ENCODE measurements at places on chromosomes 2 and 18. TPM values are rescaled to one million over a fixed set of nuclear protein-coding genes. Genes with fewer than 3 reads are reported as not detected.
A peak's percentile ranks its signal among the peaks of the same experiment; 100 is the strongest.

DNA sequence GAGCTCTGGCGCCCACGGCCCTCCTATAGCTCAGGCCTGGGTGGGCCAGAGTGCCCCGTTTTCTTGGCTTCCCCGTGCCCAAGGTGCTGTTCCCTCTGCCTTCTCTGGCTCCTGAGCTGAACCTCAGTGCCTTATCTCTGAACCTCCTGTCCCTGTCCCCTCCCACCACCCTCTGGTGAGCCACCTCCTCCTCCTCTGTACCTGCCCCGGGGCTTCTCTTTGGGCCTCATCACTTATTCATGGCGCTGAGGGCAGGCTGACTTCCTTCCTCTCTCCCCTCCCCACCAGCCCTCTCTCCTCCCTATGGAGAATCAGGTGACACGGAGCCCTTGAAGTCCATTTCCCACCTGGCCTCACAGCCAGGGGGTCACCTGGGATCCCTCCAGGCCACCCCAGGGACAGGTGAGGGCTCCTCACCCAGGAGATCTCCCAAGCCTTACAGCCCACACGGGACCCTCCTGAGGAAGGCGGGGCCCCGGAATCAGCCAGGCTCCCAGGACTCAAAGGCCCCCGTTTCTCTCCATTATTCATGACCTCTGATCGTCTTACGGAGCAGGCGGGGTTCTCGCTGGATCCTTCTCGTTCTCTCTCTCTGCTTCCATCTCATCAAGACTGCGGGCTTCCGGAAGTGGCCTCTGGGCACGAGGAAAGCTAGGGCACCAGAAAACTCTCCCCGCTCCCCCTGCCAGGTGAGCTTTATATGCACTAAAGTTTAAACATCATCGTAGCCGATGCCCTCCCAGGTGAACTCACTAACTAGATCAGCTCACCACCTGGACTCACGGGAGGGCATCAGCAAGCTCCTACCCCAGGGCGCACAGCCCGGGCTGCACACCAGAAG lies at the start of gene LOXHD1:
LOXHD1 (minus strand) TSS at position 106 of the 841 bp plus-strand sequence. CDS start 187 bp downstream, outside the sequence.
- H3K36me3 ChIP-seq: no peaks in the 10 kb centered on the region
- H3K27ac ChIP-seq: no peak within 1 kb of the TSS
- no peak within 1 kb of the TSS for H3K4me3 ChIP-seq
- peaks cover 16% of the 10 kb centered on the region for H3K4me1 ChIP-seq
- DNase-seq: no peak

NEURL3 gene
- not detected for total RNA-seq

GRCh38 chr2:158815166-158815565 lies 20.0 kb downstream of the DAPL1 start:
- H3K4me1 ChIP-seq: no peaks in the 10 kb centered on the region
- H3K27me3 ChIP-seq: peaks cover 5% of the 10 kb centered on the region
- no peak for DNase-seq
- no peak overlapping the region for H3K4me3 ChIP-seq
- H3K36me3 ChIP-seq: no peaks in the 10 kb centered on the region

DNA sequence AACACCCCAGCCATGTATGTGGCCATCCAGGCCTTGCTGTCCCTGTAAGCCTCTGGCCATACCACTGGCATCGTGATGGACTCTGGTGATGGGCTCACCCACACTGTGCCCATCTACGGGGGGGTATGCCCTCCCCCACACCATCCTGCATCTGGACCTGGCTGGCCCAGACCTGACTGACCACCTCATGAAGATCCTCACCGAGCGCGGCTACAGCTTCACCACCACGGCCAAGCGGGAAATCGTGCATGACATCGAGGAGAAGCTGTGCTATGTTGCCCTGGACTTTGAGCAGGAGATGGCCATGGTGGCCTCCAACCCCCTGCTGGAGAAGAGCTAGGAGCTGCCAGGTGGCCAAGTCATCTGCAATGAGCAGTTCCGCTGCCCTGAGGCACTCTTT lies 80.4 kb upstream of the ZCCHC2 start:
- H3K27me3 ChIP-seq: peaks cover 12% of the 10 kb centered on the region
- DNase-seq: no peak
- H3K36me3 ChIP-seq: no peaks in the 10 kb centered on the region
- H3K4me3 ChIP-seq: no peak overlapping the region

- no peak for DNase-seq
- H3K27me3 ChIP-seq: no peaks in the 10 kb centered on the region
- H3K4me3 ChIP-seq: no peak overlapping the region
- peaks cover 54% of the 10 kb centered on the region for H3K4me1 ChIP-seq
- H3K36me3 ChIP-seq: peaks cover 58% of the 10 kb centered on the region
- H3K27ac ChIP-seq: no peak overlapping the region
These were observed 4.0 kb downstream of the RALB start for GRCh38 chr2:120256651-120257000.

- H3K27me3 ChIP-seq: peaks cover 1% of the 10 kb centered on the region
- H3K36me3 ChIP-seq: no peaks in the 10 kb centered on the region
These were observed 401.0 kb downstream of the SETBP1 start for GRCh38 chr18:45081566-45082181.

- no peaks in the 10 kb centered on the region for H3K27me3 ChIP-seq
- H3K4me3 ChIP-seq: no peak overlapping the region
- peak overlapping the region; percentile 89 for H3K27ac ChIP-seq
- H3K36me3 ChIP-seq: peaks cover 60% of the 10 kb centered on the region
- DNase-seq: no peak
These were observed 63.3 kb downstream of the RPIA start for GRCh38 chr2:88754585-88755320.

DNA sequence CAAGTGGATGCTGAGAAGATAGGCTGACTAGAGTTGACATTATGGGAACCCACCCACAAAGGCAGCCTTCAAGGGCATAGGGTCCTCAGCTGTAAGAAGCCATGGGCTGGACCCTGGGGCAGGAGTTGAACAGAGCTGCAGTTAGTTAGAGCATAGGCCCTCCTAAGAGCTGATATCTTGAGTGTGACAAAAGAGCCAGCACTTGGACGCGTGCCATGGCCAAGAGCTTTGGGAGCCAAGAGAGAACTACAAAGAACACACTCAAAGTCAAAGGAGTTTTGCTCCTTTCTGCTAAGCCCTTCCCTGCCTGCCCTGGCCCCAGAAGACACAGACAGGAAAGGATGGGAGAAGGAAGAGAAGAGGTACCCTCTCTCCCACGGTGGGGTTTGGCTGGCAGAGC lies 29.9 kb upstream of the AGAP1 start:
- H3K27ac ChIP-seq: no peak overlapping the region
- no peak overlapping the region for H3K4me3 ChIP-seq
- no peaks in the 10 kb centered on the region for H3K4me1 ChIP-seq

DNA sequence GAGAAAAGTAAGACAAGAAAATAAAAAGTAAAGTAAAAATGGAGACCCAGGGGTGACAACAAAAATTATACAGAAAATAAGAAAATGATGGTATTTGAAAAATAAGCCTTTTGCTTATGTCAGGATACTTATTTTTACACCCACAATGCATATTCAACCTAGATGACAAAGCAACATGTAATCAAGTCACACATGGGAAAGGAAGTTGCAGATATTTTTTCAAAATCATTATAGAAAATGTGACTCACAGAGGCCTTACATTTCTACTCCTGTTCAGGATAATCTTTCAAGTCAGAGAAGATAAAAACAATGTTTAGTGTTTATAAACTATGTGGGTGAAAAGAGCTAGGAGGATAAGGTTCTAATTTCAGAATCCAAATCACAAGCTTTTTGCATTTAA lies 275.3 kb upstream of the UBE2E3 start:
- no peaks in the 10 kb centered on the region for H3K27me3 ChIP-seq
- H3K36me3 ChIP-seq: no peaks in the 10 kb centered on the region
- no peak overlapping the region for H3K27ac ChIP-seq
- DNase-seq: no peak
- no peak overlapping the region for H3K4me3 ChIP-seq

TBR1 gene
- not detected for total RNA-seq

GRCh38 chr2:52475590-52475989 lies 1292.0 kb upstream of the CHAC2 start:
- no peak overlapping the region for H3K4me3 ChIP-seq
- H3K27me3 ChIP-seq: no peaks in the 10 kb centered on the region
- DNase-seq: no peak
- no peak overlapping the region for H3K27ac ChIP-seq
- no peaks in the 10 kb centered on the region for H3K4me1 ChIP-seq

ALK gene
- total RNA-seq: not detected

DNA sequence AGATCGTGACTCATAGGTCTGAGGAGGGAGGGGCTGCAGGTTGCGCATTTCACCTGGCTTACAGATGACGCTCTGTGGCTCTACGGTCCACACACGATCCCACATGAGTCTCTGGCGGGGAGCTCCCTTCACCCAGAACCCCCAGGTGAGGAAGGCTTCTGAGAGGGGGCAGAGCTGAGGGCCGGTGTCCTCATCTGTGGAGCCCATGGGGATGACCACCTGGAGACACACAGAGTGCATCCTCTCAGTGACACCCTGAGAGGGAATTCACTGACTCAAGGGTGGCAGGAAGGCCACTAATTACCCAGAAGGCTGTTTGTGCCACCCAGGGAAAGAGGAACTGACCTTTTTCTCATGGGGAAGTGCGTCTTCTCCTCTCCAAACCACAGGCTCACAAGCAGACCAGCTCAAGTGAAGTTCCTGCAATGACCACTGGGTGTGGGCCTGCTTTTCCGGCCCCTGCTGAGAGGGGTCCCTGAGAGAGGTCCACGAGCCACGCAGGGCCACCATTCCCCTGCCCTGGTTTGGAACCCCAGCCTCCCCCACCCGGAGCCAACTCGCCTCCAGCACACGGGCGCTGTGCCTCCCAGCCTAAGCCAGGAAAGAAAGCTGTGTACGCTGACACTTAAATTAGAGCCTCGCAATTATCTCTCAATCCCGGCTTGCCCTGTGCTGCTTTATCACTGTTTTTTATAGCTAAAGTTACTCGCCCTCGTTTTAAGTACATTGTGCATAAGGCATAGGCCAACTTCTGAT lies 114.1 kb downstream of the BCL11A start:
- no peak for DNase-seq
- H3K4me3 ChIP-seq: no peak overlapping the region
- no peaks in the 10 kb centered on the region for H3K4me1 ChIP-seq
- no peaks in the 10 kb centered on the region for H3K36me3 ChIP-seq
- no peak overlapping the region for H3K27ac ChIP-seq

GRCh38 chr18:57258131-57258777 lies 94.1 kb upstream of the ST8SIA3 start:
- H3K4me3 ChIP-seq: no peak overlapping the region
- no peak overlapping the region for H3K27ac ChIP-seq
- no peaks in the 10 kb centered on the region for H3K4me1 ChIP-seq
- H3K36me3 ChIP-seq: no peaks in the 10 kb centered on the region
- DNase-seq: no peak

FARSB gene
- 26.9 TPM for total RNA-seq

ANKRD30B gene
- not detected for total RNA-seq

DSG4 gene
- total RNA-seq: not detected

DNA sequence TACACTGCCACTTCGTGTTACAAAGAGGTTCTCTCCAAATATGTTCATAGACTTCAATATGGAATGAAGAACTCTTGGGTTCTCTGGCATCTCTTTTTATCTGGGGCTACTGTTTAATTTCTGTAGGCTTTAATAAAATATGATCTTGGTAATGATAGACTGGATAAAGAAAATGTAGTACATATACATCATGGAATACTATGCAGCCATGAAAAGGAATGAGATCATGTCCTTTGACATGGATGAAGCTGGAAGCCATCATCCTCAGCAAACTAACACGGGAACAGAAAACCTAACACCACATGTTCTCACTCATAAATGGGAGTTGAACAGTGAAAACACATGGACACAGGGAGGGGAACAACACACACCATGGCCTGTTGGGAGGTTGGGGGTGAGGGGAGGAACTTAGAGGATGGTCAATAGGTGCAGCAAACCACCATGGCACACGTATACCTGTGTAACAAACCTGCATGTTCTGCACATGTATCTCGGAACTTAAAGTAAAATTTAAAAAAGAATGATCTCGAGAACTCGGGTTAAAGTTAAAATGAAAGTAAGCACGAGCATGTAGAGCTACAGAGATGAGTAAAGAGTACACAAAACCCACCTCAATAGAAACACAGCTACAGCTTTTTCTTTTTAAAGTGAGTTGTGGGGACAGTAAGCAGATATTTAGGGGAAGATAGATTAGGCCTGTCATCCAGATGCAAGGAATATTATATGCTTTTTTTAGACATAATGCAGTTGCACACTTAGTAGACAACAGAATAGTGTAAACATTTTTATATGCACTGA lies 102.3 kb downstream of the SGPP2 start:
- no peaks in the 10 kb centered on the region for H3K4me1 ChIP-seq
- DNase-seq: no peak
- H3K27me3 ChIP-seq: no peaks in the 10 kb centered on the region

AQP12A gene
- total RNA-seq: not detected

DNA sequence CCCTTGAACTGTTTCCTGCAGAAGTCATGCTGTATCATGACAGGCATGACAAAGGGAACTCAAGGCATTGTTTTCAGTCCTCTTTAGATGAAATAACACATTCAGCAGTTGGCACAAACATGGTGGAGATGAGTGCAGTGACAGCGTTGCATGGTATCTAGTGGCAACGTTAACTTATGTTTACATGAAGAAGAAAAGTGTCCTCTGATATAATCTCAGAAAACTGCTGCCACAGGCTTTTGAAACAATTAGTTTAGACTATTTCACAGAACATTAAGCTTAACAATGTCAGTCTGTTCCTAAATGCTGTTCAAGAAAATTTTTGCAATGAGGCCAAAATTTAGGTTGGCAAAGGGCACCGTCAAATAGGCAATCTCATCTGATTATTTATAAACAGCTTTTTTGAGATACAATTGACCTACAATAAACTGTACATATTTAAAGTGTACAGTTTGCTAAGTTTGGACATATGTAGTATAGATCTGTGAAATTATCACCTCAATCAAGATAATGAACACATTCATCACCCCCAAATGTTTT lies 64.7 kb downstream of the LYPD6B start:
- H3K4me3 ChIP-seq: no peak overlapping the region
- no peaks in the 10 kb centered on the region for H3K36me3 ChIP-seq
- no peak for DNase-seq

IL1RL1 gene
- total RNA-seq: 0.21 TPM

DNA sequence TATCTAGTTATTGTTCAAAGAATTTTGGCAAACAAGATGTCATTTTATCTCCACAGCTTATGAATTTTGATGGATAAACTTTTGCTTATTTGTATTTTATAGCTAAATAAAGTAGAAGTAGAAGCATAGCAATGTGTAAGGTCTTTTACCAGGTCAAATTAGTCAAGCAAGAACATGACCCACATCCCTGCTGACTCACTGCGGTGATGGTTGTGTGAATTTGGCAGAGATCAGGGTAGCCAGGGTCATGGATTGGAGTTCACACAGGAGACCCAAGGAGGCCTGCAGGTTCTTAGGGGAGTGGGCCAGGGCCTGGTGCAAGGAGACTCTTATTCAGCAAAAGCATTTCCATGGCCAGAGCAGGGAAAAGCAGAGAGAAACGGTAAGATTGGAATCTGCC lies 18.7 kb downstream of the SP140 start:
- no peak overlapping the region for H3K27ac ChIP-seq
- no peaks in the 10 kb centered on the region for H3K27me3 ChIP-seq
- H3K4me1 ChIP-seq: no peaks in the 10 kb centered on the region
- H3K4me3 ChIP-seq: no peak overlapping the region

GRCh38 chr2:186641807-186642321 lies 52.0 kb upstream of the FAM171B start:
- H3K36me3 ChIP-seq: no peaks in the 10 kb centered on the region
- H3K27me3 ChIP-seq: no peaks in the 10 kb centered on the region
- peak; percentile 54 for DNase-seq
- H3K27ac ChIP-seq: no peak overlapping the region

Data from activated CD8-positive, alpha-beta T cell treated with anti-CD3 and anti-CD28 coated beads, Interleukin-2, amount 10 ng/mL, durations not matched to agents 7 days and 5 days (primary cell).